ENCODE measurements at places on chromosomes 2 and 18.

DNA sequence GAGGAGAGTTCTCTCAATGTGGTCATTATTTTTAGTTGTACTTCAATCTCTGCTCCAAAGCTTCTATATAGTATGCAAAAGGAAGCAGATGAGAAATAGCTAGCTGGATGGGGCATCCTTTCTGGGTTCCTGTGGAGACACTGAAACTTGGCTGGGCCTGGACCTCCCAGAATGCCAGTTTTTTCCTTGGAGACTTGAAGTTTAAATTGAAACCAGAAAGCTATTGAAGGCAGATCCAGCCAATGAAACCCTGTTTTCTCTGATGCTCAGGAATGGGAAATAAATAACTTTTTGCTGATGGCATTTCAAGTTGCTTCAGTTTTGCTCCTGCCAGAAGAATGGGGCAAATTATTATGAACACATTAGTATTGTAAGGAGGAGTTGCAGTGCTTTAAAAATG lies 2.9 kb downstream of the SETBP1 start:
- no peak for DNase-seq

- no peak for DNase-seq
Observed at GRCh38 chr18:34458410-34458977, 233.8 kb upstream of the NOL4 start.

GRCh38 chr18:21141668-21142422 lies 30.2 kb upstream of the ROCK1 start:
- DNase-seq = no peak

- DNase-seq = peak; percentile 53
Observed at GRCh38 chr2:30611583-30611982, 164.5 kb downstream of the LCLAT1 start.

DNA sequence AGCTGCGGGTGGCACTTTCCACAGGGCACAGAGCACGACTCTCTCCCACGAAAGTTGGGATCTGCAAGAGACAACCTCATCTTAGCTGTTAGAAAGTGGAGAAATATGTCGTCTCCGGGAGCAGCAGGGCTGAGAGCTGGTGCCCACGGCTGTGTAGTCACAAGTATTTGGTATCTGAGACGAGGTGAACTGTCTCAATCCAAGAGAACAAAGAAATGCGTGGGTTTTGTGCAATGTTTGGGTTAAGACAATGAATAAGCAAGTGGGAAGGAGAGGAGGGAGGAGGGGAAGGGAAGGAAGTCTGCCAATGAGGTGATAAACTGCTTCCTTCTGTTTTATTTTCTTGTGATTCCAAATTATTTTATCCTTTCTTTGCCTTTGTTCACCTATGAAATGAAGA lies 18.0 kb downstream of the DYTN start:
- no peak for DNase-seq

- DNase-seq = no peak
Observed at GRCh38 chr2:71846669-71847291, 300.9 kb downstream of the CYP26B1 start.
